ENCODE measurements at places on chromosomes 16 and 17.

- DNase-seq = no peak
Measured at GRCh38 chr16:54546521-54546920, 259.9 kb upstream of the IRX3 start.

DNA sequence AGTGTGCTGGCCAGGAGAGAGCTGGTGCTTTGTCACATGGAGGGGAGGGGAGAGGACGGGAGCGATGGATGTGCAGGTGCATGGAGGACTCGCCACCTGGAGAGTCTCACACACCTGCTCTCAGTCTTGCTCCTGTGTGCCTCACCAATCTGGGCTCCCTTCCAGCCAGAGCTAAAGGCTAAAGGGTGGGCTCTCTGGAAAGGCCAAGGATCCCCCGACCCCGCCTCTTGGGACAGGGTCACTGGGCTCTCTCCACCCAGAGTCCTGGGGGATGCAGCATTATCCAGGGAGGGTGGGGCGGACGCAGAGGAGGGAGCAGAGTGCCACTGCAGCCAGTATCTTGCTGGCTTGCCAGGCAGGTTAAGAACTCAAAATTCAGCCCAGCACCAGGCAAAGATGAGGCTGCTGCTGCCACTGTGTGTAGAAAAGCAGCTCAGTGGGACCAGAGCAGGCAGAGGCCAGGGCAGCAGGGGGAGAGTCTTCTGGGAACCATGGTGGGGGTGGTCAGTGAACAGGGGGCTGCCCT lies 5.4 kb upstream of the STAT5B start:
- no peak for DNase-seq

DNA sequence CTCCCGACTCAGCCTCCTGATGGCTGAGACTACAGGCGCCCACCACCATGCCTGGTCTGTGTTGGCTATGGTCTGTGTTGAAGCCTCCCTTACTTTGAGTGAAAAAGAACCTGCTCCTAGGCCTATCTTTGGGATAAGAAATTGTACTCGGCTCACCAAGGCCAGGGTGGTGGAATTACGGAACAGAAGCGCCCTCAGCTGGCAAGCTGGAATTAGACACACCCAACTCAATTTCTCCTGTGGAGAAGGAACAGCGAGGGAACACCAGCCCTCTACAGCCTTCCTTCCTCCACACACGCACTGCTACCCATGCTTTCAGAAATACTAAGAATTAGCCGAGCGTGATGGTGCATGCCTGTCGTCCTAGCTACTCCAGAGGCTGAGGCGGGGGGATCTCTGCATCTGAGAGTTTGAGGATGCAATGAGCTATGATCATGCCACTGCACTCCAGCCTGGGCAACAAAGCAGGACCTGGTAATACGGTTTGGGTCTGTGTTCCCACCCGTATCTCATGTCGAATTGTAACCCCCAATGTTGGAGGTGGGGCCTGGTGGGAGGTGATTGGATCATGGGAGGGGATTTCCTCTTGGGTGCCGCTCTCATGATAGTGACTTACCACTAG lies 40.1 kb upstream of the RBBP6 start:
- DNase-seq = no peak

DNA sequence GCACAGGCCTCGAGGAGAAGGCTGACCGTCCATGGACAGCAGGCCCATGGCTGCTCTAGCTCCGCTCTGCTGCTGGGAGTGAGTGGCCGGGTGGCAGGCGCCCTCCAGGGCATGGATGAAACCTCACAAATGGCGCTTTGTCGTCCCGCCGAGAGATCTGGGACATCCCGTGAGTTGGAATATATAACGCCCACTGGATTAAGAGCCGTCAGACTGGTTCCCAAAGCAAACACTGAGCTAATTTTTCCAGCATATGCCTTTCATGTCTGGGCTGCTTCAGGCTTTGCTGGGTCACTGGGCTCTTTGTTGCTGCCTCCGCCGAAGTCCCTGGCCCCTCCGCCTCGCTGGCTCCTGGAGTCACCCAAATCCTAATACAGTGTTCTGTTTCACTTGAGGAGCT lies 266.3 kb downstream of the FOXL1 start:
- DNase-seq = no peak

- no peak for DNase-seq
Measured at GRCh38 chr17:44587339-44587738, 30.1 kb downstream of the FZD2 start.

- no peak for DNase-seq
Measured at GRCh38 chr16:86505185-86505898, 5.0 kb upstream of the FOXF1 start.

- no peak for DNase-seq
Measured at GRCh38 chr17:74182041-74182723, 21.3 kb upstream of the RPL38 start.

GRCh38 chr17:43673516-43674323 lies 12.0 kb upstream of the MEOX1 start:
- DNase-seq = peak; percentile 53

DNA sequence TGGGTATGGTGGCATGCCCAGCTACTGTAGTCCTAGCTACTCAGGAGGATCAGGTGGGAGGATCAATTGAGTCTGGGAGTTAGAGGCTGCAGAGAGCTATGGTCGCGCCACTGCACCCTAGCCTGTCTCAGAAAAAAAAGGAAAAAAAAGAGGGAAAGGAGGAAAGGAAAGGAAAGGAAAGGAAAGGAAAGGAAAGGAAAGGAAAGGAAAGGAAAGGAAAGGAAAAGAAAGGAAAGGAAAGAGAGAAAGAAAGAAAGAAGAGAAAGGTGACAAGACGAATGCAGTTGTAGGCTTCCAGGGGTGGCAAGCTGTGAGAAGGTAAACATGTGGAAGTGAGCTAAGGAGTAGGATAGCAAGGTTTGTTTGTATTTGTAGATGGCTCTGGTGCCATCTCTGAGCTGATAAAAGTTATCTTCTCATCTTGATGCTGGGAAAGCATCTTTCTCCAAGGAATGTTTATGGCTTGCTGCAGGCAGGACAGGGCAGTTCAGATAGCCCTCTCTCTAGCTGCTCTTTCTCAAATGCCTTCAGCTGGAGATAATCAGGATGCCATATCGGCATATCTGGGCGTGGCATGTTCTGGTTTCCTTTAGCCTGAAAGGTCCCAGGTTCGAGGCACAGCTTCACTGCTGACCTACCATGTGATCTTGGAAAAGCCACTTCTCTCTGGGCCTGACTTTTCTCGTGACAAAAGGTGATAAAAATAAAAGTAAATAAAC lies 2.8 kb upstream of the NOS2 start:
- DNase-seq = no peak

- DNase-seq = no peak
Measured at GRCh38 chr17:45979137-45979536, 19.9 kb upstream of the STH start.

DNA sequence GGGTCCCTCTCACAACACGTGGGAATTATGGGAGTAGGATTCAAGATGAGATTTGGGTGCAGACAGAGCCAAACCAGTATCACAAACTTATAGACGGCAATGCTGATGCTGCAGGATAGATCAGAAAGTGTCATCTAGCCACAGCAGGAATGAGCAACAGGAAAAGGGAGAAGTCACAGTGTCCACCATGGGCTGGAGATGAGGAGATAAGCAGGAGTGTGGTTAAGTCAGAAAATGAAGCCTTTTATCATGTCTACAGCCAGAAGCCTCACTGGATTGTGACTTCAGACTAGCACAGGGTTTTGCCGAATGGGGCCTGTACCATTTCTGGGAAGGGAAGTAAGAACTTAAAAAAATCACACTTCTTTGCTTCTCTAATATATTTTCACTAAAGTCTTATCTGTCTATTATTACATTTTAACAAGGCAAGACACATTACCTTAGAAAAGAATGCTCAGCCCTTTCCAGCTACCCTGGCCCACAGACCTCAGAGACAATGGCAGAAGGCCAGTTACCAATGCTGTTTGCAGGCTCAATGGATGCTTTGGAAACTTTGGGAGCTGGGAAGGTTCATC lies 490.2 kb upstream of the SALL1 start:
- DNase-seq = no peak

- DNase-seq = no peak
Measured at GRCh38 chr17:68627956-68628575, 26.9 kb upstream of the FAM20A start.

GRCh38 chr17:50767446-50767845 lies at the start of gene ANKRD40CL:
TSS of gene ANKRD40CL (minus strand) at chr17:50767518. CDS start at chr17:50766913, 605 bp downstream.
- DNase-seq = no peak
